ENCODE measurements at places on chromosomes 2 and 18.

DNA sequence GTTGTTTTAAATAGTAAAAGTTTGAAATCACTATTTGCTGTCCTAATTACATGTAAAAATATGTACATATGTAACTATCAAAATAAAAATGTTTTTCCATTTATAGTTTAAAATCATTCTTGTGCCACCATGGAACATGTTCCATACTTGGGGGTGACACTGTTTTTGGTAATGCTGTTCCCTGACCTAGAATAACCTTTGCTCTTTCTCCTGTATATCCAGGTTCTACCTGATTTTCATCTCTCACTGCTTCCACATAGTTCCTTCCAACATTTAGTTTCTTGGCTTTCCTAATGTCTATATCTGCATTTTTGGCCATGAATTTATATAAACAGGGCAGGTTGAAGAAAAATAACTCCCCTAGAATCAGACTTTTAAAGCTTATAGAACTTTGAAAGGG, 2.5 kb downstream of the SPOPL start:
- DNase-seq, result no peak

GRCh38 chr18:61829108-61829507, 63.7 kb downstream of the RNF152 start:
- no peak for DNase-seq

- DNase-seq, result no peak
These were observed 269.4 kb downstream of the LOXHD1 start for GRCh38 chr18:46387441-46388131.

- DNase-seq, result no peak
These were observed 28.4 kb upstream of the RNU4ATAC start for GRCh38 chr2:121502246-121502645.

DNA sequence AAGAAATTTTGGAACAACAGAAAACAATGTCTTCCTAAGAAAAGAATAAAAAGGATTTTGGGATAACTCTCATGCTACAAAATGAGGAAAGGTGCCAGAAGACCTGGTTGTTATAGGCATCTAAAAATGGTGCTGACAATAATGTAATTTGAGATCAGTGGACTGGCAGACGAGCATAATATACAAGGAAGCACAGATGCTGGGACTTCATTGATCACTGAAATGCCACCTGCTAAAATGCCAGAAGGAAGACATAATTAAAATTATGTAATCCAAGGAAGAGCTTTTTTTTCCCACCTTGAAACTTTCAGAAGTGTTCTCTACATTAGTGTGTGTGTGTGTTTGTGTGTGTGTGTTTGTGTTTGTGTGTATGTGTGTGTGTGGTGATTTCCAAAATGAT, 535.9 kb downstream of the XIRP2 start:
- peak; percentile 27 for DNase-seq

DNA sequence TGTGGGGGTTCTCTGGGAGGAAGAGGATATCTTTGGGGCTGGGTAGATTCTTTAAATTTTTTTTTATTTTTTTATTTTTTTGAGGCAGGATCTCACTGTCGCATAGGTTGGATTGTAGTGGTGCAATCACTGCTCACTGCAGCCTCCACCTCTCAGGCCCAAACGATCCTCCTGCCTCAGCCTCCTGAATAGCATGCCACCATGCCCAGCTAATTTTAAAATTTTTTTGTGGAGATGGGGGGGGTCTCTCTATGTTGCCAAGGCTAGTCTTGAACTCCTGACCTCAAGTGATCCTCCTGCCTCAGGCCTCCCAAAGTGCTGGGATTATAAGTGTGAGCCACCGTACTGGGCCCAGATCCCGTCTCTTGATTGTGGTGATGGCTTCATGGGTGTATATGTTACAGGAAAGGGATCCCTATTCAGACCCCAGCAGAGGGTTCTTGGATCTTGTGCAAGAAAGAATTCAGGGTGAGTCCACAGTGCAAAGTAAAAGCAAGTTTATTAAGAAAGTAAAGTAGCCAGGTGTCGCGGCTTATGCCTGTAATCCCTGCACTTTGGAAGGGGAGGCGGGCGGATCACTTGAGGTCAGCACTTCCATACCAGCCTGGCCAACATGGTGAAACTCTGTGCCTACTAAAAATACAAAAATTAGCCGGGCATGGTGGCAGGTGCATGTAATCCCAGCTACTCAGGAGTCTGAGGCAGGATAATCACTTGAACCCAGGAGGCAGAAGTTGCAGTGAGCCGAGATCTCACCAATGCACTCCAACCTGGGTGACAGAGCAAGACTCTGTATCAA, 2.0 kb upstream of the C2orf68 start:
- no peak for DNase-seq

GRCh38 chr2:146312899-146313298, 1531.9 kb upstream of the ACVR2A start:
- DNase-seq, result peak; percentile 3

DNA sequence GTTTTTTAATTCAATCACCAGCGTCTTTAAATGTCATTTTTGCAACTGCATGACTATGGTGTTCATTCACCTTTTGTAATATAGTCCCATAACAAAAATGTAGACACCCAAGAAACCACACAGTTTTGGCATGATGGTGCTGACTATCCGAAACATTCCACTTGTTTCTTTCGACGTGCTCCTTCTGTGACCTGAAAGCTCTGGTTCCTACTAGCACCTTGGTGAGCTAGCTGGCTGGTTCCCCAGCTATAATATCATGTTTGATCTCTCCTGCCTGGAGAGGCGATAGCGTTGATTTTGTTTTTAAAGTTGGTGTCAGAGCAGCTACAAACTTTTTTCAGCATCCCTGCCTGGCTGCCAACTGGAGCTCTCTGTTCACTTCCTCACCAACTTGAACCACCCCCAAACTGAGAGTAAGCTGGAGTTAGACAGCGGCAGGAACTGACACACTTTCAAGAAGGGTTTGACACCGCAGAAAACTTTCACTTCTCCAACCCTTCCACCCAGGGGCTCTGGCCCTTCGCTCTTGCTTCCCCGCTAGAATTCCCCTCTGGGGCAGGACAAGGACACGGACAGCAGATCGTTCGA, 1.1 kb downstream of the ATAD2B start:
- peak; percentile 14 for DNase-seq

- DNase-seq, result no peak
These were observed 76.1 kb downstream of the SMIM21 start for GRCh38 chr18:75351409-75351808.

- DNase-seq, result peak; percentile 12
These were observed 4.7 kb downstream of the EEF1B2 start for GRCh38 chr2:206164261-206164862.

DNA sequence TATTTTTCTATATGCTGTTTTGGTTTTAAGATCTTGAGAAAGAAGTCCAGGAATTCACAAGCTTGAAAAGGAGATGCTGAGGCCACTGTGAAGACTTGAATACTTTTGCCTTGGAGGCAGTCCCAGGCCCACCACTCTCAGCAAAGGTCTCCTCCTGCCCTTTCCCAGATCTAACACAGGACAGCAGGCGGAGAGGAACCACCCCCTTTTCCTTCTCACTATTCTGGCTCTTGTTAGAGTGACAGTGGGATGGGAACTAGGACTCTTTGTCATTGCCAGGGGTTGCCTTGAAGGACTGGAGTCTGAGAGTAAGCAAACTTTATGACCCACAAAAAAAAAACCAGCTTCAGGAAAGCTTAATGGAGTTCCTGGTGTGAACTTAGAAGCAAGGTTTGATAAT, 54.7 kb downstream of the E2F6 start:
- DNase-seq, result no peak

- DNase-seq, result no peak
These were observed 296.7 kb downstream of the MBD5 start for GRCh38 chr2:148317598-148317997.

GRCh38 chr2:233076749-233077148, 16.6 kb downstream of the INPP5D start:
- no peak for DNase-seq

DNA sequence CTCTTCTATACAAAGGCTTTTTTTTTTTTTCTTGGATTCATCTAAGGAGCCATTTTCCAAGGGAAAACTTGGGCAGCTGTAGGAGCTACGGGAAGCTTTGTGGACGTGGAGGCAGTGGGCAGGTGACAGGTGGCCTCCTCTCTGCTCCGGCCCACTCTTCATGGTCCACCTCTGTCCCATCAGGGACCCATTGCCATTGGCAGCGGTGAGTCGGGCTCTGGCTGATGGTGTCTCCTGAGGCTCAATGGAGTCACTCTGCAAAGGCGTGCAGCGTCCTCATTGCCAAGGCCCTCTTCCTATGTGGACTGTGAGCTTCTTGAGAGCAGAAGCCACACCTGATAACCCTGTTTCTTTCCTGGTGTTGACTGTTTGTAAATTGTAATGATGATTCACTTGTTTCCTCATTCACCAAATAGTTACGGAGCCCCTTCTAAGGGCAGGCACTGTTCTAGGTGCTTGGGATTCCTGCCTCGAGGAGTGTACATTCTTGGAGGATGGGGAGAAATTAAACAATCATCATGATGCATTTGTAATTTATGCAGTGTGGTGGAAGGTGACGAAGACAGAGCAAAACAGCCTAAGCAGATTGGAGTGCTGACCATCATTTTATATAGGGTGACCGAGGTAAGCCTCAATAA, 240.3 kb upstream of the HS6ST1 start:
- DNase-seq, result no peak

- no peak for DNase-seq
These were observed 60.1 kb upstream of the RBBP8 start for GRCh38 chr18:22872900-22873537.

DNA sequence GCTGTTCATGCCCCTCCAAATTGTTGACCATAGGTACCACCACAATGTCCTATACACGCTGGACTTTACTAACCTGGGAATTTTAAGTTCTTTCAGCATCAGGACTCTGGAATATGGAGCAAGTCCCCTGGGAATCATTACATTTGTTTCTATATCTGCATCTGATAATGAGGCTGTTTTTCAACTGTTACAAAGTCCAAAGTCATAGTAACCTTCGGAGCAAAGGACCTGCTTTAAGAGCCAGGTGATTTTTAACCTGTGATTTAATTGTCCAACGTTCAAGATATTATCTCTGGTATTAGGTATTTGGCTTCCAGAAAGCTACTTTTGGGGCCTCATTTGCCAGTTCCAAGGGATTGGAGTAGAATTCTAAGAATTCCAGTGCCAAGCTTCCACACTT, 7.5 kb upstream of the B3GNT2 start:
- no peak for DNase-seq

- no peak for DNase-seq
These were observed 83.1 kb downstream of the FBXO15 start for GRCh38 chr18:74064510-74064909.

- peak; percentile 16 for DNase-seq
These were observed 51.5 kb upstream of the DCC start for GRCh38 chr18:52288403-52289004.

- DNase-seq, result no peak
These were observed 206.1 kb downstream of the FAM210A start for GRCh38 chr18:13520306-13520705.

DNA sequence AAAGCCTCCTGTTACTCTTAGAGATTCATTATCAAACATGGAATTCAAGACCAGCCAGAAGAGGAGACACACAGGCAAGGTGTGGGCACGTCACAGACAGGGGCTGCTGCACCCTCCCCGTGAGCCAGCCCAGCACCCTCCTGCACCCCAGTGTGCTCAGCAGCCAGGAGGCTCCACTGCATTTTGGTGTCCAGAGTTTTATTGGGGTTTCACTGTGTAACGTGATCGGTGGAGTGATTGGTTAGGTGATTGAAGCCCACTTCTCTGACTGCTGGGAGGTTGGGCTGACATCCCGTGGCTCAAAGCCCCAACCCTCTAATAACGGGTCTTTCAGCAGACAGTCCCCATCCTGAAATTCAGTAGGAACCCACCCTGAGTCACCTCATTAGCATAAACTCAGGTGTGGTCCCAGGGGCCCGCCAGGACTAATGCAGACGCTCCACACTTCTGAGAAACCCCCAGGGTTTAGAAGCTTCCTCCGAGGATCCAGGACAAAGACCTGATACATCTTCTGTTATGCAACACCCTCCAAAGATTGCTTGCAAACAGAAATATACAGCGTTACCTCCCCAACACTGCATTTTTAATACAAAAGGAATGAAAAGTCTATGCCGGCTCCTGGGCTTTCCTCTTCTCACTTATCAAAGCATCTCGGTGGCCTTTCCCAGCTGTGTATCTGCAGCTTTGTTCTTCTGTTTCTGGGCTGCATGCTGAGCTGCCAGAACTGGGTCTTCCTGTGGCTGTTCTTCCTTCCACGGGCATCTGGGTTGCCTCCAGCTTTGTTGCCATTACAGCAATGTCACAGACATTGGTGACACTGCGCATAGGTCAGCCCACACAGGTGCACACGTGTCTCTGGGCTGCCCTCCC, 43.7 kb upstream of the SNED1 start:
- no peak for DNase-seq

DNA sequence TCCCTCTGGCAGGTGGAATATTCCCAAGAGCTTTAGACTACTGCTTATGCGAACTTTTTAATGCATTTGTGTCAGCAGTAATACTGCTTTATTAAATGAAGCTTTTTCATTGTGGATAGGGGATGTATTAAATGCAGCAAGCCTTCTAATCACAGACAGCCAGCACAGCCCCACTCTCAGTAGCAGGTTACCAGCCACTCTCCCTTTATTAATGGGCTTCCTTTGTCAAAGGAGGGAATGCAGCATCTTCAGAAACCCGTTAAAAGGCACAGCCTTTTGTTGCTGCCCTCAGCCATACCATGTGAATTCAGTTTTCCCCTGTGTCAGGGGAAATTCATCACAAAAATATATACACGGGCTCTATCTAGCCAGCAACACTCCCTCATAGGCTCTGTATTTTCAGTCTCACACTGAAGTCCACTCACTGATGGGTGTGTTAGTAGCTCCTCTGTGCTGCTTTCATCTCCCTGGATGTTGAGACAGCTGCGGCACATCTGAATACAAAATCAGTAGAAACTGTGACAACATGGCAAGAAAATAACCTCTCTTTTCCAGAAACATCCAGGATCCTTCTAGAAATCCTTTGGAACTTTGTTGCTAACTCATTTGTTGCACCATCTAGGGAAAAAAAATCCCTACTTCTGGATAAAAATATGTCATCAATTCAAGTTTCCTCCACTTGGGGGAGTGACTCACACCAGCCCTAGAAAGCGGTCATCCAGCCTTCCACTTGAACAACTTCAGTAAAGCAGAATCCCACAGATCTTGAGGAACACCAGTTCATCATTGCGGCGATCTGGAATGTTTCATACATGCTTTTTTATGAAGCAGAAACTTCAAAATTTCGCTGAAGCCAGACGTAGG, 48.4 kb downstream of the LRRTM1 start:
- no peak for DNase-seq

- no peak for DNase-seq
These were observed 971.0 kb upstream of the CDH2 start for GRCh38 chr18:29147944-29148343.

Measured in NCI-H1105 (cell line).